ENCODE measurements at places on chromosomes 5 and 9. TPM values are rescaled to one million over a fixed set of nuclear protein-coding genes. Genes with fewer than 3 reads are reported as not detected.

SIT1 gene
- total RNA-seq = not detected

SNX2 gene
- total RNA-seq = 32.8 TPM

HTR1A gene
- total RNA-seq = not detected

MSMP gene
- not detected for total RNA-seq

SMIM33 gene
- total RNA-seq = not detected

FAM221B gene
- not detected for total RNA-seq

SLC36A3 gene
- total RNA-seq = not detected

PCDHA2 gene
- total RNA-seq = 0.12 TPM

CCT5 gene
- total RNA-seq = 245 TPM

- H3K27ac ChIP-seq = no peak overlapping the region
- H3K36me3 ChIP-seq = no peaks in the 10 kb centered on the region
- no peaks in the 10 kb centered on the region for H3K27me3 ChIP-seq
- no peak for DNase-seq
- H3K4me3 ChIP-seq = no peak overlapping the region
Observed at GRCh38 chr9:98658951-98659351, 49.8 kb downstream of the GABBR2 start.

DNA sequence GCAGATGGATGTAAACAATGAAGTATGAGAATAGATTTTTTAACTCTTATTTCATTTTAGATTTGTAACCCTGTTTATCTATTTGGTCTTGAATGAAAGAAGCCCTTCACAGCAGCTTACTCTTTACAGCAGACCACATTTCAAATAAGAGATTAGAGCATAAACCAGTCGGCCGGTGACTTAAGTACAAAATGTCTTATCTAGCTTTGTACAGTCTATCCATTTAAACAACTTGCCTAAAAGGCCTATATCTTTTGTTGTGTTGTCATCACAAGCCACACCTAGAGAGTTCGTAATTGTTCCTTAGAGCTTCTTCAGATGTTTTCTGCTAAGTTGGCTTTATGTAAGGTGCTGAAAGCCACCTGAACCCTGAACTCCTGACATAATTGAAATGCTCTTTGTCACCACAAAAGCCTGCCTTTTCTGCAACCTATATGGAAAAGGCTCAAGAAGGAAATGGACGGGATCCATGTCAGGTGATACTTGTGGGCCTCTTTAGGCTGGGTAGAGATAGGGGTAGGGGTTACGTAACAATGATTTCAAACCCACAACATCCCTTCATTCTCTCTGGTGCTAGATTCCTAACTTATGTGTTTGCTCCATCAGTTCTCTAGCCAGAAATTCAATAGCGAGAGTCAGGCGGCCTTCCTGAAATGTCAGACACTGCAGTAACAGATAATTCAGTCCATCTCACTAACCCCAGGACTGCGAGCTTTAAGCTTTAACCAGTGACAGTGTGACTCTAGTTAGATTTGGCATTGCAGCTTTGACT, 162.5 kb downstream of the CD180 start:
- peak overlapping the region; percentile 73 for H3K27ac ChIP-seq
- H3K36me3 ChIP-seq = no peaks in the 10 kb centered on the region
- no peak overlapping the region for H3K4me3 ChIP-seq
- no peaks in the 10 kb centered on the region for H3K27me3 ChIP-seq
- DNase-seq = peak; percentile 34

DNA sequence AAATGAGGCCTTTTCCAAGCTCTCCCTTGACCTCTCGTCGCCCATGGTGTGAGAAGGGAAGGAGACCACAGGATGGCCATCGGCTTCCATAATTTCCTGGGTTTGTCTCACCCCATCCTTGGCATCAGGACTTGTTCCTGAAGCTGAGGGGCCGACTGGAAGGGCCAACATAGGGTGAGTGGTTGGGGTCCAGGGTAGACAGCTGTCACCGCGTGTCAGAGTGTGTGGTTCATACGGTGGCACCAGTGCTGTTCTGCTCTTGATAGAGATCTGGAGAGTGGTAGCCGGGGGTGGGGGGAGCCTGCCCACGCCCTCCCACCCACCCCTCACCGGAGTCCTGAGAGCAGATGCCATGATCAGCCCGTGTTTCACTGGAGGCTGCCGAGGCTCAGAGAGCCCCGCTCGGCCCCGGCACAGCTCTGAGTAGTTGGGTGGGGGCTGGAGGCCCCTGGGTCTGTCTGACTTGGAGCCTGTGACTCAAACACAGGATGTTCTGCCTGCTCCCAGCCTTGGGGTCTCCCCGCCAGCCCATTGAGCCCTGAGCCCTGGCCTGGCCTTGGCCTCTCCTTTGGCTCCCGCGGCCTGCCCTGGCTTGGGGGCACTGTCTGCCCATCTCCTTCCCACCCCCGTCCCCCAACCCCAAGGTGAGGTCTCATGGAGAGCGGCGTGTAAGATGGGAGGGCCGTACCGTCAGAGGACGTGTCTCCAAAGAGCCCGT, 53.1 kb upstream of the IER5L start:
- H3K4me1 ChIP-seq = no peaks in the 10 kb centered on the region
- no peak overlapping the region for H3K4me3 ChIP-seq
- H3K27me3 ChIP-seq = no peaks in the 10 kb centered on the region
- no peaks in the 10 kb centered on the region for H3K36me3 ChIP-seq

GRCh38 chr5:132438917-132439316, 51.7 kb downstream of the IRF1 start:
- H3K36me3 ChIP-seq = no peaks in the 10 kb centered on the region
- H3K4me3 ChIP-seq = no peak overlapping the region

DNA sequence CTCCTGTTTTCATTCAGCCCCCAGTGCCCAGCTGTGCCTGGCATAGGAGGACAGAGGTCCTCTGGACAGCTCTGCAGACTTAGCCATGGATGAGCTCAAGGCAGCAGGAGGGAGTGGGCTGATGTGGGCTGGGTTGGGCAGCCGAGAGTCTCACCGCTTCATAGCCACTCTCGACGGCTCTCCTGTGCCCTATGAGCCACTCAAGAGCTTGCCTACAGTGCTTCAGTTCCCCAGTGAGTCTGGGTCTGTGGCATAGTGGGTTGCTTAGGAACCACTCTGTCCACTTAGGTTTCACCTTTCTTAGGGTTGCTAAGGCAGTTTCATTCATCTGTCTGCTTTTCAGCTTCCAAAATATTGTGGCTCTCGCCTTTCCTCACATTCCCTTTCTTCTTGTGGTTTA, 296.8 kb downstream of the ICE1 start:
- no peaks in the 10 kb centered on the region for H3K4me1 ChIP-seq
- no peaks in the 10 kb centered on the region for H3K36me3 ChIP-seq
- H3K4me3 ChIP-seq = no peak overlapping the region
- H3K27me3 ChIP-seq = no peaks in the 10 kb centered on the region

- H3K36me3 ChIP-seq = no peaks in the 10 kb centered on the region
- DNase-seq = peak; percentile 80
- peak overlapping the region; percentile 31 for H3K4me3 ChIP-seq
- H3K4me1 ChIP-seq = peaks cover 39% of the 10 kb centered on the region
- no peaks in the 10 kb centered on the region for H3K27me3 ChIP-seq
Observed at GRCh38 chr9:114250235-114250568, 72.7 kb upstream of the ORM1 start.

GRCh38 chr5:57494104-57495098, 11.8 kb upstream of the ACTBL2 start:
- H3K4me3 ChIP-seq = no peak overlapping the region
- no peaks in the 10 kb centered on the region for H3K36me3 ChIP-seq
- H3K27me3 ChIP-seq = no peaks in the 10 kb centered on the region
- no peak overlapping the region for H3K27ac ChIP-seq

DNA sequence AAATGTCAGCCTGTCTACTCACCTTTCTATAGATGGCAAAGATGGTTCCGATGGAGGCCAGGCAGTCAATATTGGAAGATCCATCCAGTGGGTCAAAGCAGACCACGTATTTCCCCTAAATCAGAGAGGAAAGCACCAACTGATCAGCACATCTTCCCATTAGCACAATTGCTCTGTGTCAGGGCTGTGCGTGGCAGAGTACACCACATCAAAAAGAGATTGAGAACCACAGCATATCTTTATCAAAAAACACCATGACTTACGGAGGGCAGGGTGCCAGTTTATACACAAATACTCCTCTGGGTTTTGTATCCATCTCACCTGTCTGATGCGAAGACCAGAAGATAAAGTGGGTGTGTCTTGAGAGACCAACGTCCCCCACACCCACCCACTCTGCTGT, 9.1 kb downstream of the FBP2 start:
- peak overlapping the region; percentile 30 for H3K27ac ChIP-seq
- H3K27me3 ChIP-seq = no peaks in the 10 kb centered on the region
- no peak for DNase-seq
- H3K36me3 ChIP-seq = no peaks in the 10 kb centered on the region

GRCh38 chr9:98191671-98192502, 550 bp downstream of the CORO2A start:
- peaks cover 7% of the 10 kb centered on the region for H3K4me1 ChIP-seq
- H3K36me3 ChIP-seq = no peaks in the 10 kb centered on the region
- DNase-seq = no peak
- H3K27ac ChIP-seq = no peak overlapping the region
- H3K27me3 ChIP-seq = no peaks in the 10 kb centered on the region

GRCh38 chr5:36125868-36126267, 25.8 kb downstream of the LMBRD2 start:
- H3K27me3 ChIP-seq = no peaks in the 10 kb centered on the region
- H3K4me1 ChIP-seq = no peaks in the 10 kb centered on the region
- no peak overlapping the region for H3K27ac ChIP-seq
- no peak overlapping the region for H3K4me3 ChIP-seq

GRCh38 chr5:133523013-133523658, 89.2 kb downstream of the FSTL4 start:
- no peaks in the 10 kb centered on the region for H3K4me1 ChIP-seq
- no peaks in the 10 kb centered on the region for H3K27me3 ChIP-seq
- H3K27ac ChIP-seq = no peak overlapping the region
- DNase-seq = no peak
- no peak overlapping the region for H3K4me3 ChIP-seq
- H3K36me3 ChIP-seq = no peaks in the 10 kb centered on the region

- H3K4me3 ChIP-seq = no peak overlapping the region
- H3K36me3 ChIP-seq = no peaks in the 10 kb centered on the region
- H3K27me3 ChIP-seq = no peaks in the 10 kb centered on the region
- DNase-seq = no peak
- no peaks in the 10 kb centered on the region for H3K4me1 ChIP-seq
Observed at GRCh38 chr5:71734141-71734540, 15.1 kb downstream of the CARTPT start.

DNA sequence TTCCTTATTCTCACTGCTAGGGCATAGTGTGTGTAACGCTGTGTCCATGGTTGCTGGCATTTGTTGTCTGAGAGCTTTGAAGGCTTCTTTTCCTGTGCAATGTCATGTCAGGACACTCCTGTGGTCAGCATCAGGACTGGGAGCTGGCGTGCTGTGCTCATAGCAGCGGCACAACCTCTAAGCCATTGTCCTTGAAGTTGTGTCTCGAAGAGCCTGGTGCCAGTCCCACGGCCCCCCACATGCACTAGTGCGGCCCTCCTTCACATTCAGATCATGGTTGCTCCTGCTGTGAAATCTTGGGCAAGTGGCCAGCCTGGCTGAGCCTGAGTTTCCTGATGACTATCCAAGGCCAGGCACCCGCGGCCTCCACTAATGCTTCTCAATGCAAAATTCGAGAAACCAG, 32.4 kb downstream of the PDZD2 start:
- no peak overlapping the region for H3K27ac ChIP-seq
- DNase-seq = no peak
- H3K27me3 ChIP-seq = no peaks in the 10 kb centered on the region
- no peaks in the 10 kb centered on the region for H3K36me3 ChIP-seq

- no peaks in the 10 kb centered on the region for H3K4me1 ChIP-seq
- H3K4me3 ChIP-seq = no peak overlapping the region
- H3K27me3 ChIP-seq = no peaks in the 10 kb centered on the region
Observed at GRCh38 chr5:4627929-4628328, 512.2 kb upstream of the ADAMTS16 start.

DNA sequence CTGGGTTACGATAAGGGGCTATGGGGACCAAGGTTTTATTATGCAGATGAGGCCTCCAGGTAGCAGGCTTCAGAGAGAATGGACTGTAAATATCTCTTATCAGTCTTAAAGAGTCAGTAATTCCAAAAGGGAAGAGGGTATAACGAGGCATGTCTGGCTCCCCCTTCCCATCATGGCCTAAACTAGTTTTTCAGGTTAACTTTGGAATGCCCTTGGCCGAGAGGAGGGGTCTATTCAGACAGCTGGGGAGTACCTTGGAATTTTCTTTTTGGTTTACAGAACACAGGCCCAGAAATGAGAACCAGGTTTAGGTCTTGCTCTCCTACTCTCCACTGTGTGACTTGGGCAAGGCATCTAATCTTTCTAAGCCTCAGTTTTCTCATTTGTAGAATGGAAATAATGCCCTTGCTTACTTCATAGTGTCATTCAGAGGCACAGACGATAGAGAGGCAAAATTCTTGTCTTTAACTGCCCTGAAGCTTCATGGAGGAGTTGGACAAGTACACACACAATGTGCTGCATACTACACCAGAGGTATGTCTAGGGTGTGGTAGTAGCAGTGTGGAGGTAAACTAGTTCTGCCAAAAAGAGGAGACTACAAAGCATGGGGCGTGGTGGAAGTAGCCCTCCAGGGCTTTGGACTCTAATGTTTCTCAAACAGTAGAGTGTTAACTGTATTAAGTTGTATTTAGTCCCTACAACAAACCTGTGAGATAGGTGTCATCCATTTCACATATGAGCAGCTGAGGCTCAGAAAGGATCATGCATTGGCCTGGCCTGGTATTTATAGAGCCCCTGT, 45.5 kb downstream of the IRF1 start:
- H3K27me3 ChIP-seq = no peaks in the 10 kb centered on the region
- peaks cover 35% of the 10 kb centered on the region for H3K4me1 ChIP-seq
- DNase-seq = no peak
- H3K36me3 ChIP-seq = no peaks in the 10 kb centered on the region

DNA sequence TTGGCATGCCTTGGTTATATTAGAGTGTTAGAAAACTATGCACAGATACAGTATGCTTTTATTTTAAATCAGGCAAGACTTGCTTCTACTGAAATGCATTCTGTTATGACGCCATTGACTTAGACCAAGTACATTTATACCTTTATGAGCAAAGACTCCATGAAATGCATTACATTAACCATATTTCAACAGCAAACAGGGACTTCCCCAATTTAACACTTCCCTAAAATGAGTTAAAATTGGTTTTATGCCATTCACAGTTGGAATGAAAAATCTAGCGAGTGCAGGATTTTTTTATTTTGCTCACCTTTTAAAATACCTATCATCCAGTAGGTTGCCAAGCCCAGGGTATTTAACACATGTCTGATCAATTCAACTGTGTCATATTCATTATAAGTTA, 272.1 kb upstream of the IZUMO3 start:
- H3K4me3 ChIP-seq = no peak overlapping the region

DNA sequence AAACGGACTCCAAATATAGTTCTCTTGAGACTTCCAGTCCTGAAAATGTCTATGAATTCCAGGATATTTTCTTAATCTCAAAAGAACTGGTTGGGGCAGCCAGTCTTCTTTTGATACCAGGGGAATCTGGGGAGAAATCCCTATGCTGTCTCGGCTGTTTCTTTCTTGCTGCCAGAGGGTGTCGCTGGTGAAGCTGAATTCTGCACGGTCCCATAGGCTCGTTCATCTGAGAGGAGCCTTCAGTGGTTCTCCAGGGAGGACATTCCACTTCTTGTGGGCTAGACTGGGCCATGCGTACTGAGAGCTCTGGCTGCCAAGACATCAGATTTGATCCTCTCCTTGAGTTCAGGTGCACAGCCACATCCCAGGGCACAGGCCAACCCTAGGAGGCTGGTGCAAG, 155.0 kb upstream of the CLINT1 start:
- H3K27me3 ChIP-seq = no peaks in the 10 kb centered on the region
- H3K4me3 ChIP-seq = no peak overlapping the region
- no peaks in the 10 kb centered on the region for H3K4me1 ChIP-seq

Measured in gastrocnemius medialis (tissue), 4 donors.